NB4 (cell line): ENCODE measurements at places on chromosomes 3 and 15.

DNA sequence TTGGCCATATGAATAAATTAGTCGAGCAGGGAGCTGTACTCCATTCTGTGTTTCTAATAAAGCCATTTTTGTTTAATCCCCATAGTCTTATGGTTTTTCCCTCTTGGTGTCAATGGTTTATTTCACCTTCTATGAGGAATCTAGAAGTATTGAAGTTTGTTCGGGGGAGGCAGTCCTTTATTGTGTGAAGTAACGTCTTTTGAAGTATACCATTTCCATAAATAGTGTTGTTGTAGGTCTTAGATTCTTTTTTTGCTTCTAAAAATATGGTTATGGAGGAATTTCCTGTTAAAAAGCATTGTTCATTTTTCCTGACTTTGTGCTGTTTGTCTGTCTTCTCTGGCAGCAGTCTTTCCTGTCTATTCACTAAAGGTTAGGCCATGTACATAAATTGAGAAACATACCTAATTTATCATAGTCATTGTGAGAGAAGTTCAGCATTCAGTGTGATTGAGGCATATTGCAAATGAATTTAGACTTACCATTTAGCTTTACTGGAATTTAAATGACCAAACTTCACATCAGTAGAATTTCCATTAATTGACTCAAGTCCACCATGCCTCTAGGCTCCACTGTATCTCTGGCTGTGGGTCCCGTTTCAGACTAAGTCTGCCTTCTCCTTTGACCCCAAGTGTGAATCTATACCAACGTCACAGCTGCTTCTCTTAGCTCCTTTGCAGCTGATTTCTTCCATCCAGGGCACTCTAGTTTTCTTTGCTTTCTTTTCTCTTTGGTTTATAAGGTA, 37.3 kb downstream of the YEATS2 start:
- DNase-seq: no peak

- DNase-seq: no peak
Measured at GRCh38 chr15:77998592-77998991, 78.9 kb downstream of the TBC1D2B start.

GRCh38 chr3:115436767-115437301, 186.5 kb upstream of the GAP43 start:
- DNase-seq: peak; percentile 48

- no peak for DNase-seq
Measured at GRCh38 chr3:51813539-51813938, 34.5 kb upstream of the IQCF6 start.
